ENCODE measurements at places on chromosomes 4 and X. TPM values are rescaled to one million over a fixed set of nuclear protein-coding genes. Genes with fewer than 3 reads are reported as not detected.

Gene BLOC1S4
- 6.0 TPM for total RNA-seq

Gene ODAPH
- total RNA-seq: not detected

Gene RIBC1
- 0.62 TPM for total RNA-seq

Gene XPNPEP2
- 0.68 TPM for total RNA-seq

Gene TKTL2
- total RNA-seq: not detected

Gene CT45A10
- total RNA-seq: not detected

Gene NSG1
- 8.9 TPM for total RNA-seq

Gene STATH
- not detected for total RNA-seq

Gene COX7B2
- not detected for total RNA-seq

Gene EREG
- total RNA-seq: not detected

Gene IQSEC2
- total RNA-seq: 11.6 TPM

Gene C4orf51
- not detected for total RNA-seq

Gene PIM2
- 3.2 TPM for total RNA-seq

Gene MEPE
- not detected for total RNA-seq

Gene TXK
- 1.0 TPM for total RNA-seq

Gene SPANXA1
- total RNA-seq: not detected

Gene RNF128
- total RNA-seq: 0.22 TPM

Gene DOK7
- total RNA-seq: 35.5 TPM

Gene GAGE12E
- total RNA-seq: not detected

Gene GABRQ
- not detected for total RNA-seq

Gene BCORL1
- total RNA-seq: 11.3 TPM

Gene ARSJ
- 0.54 TPM for total RNA-seq

Gene MAP3K15
- not detected for total RNA-seq
